ENCODE measurements at places on chromosomes 5 and 9.

GRCh38 chr5:57779383-57780223 is 297.0 kb upstream of the ACTBL2 start:
- no peaks in the 10 kb centered on the region for H3K27me3 ChIP-seq
- no peaks in the 10 kb centered on the region for H3K36me3 ChIP-seq
- peak; percentile 82 for DNase-seq
- no peak overlapping the region for H3K4me3 ChIP-seq

- H3K4me3 ChIP-seq = no peak overlapping the region
- H3K27ac ChIP-seq = no peak overlapping the region
- H3K4me1 ChIP-seq = no peaks in the 10 kb centered on the region
- DNase-seq = peak; percentile 58
Observed at GRCh38 chr9:37302277-37302676, 120.2 kb upstream of the GRHPR start.

GRCh38 chr5:2685651-2686272 is 65.7 kb downstream of the IRX2 start:
- no peak overlapping the region for H3K4me3 ChIP-seq
- no peaks in the 10 kb centered on the region for H3K4me1 ChIP-seq
- no peaks in the 10 kb centered on the region for H3K27me3 ChIP-seq
- no peak overlapping the region for H3K27ac ChIP-seq
- DNase-seq = no peak
- no peaks in the 10 kb centered on the region for H3K36me3 ChIP-seq

- no peaks in the 10 kb centered on the region for H3K36me3 ChIP-seq
- no peak overlapping the region for H3K4me3 ChIP-seq
- DNase-seq = no peak
- H3K4me1 ChIP-seq = no peaks in the 10 kb centered on the region
Observed at GRCh38 chr5:124689653-124690052, 56.8 kb downstream of the ZNF608 start.

GRCh38 chr5:60583616-60584015 is 116.3 kb downstream of the DEPDC1B start:
- no peak overlapping the region for H3K4me3 ChIP-seq
- no peak for DNase-seq
- no peaks in the 10 kb centered on the region for H3K27me3 ChIP-seq
- H3K27ac ChIP-seq = no peak overlapping the region

- H3K27ac ChIP-seq = no peak overlapping the region
- H3K36me3 ChIP-seq = no peaks in the 10 kb centered on the region
- H3K4me3 ChIP-seq = no peak overlapping the region
- DNase-seq = no peak
- peaks cover 41% of the 10 kb centered on the region for H3K4me1 ChIP-seq
- H3K27me3 ChIP-seq = no peaks in the 10 kb centered on the region
Observed at GRCh38 chr5:40672425-40672824, 7.3 kb upstream of the PTGER4 start.

DNA sequence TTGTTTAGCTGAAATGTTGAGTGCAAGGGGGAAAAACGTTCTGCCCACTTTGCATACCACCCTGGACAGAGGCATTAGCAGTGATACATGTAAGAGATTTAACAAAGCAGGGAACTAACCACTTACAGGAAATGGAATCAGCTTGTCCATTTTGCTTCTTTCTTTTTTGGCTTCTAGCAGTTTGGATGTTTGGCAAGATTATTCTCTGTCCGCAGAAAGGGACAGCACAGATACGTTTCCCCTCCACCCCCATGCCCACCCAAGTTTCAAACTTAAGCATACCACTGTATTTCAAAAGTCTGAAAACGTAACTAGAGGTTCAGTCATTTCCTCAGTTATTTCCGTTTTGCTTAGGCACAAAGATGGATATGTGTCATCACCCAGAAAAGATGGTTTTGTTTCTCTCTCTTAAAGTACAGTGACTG is 118.4 kb downstream of the GDNF start:
- no peak overlapping the region for H3K4me3 ChIP-seq
- no peak for DNase-seq
- peaks cover 14% of the 10 kb centered on the region for H3K4me1 ChIP-seq
- peaks cover 7% of the 10 kb centered on the region for H3K36me3 ChIP-seq
- no peaks in the 10 kb centered on the region for H3K27me3 ChIP-seq
- no peak overlapping the region for H3K27ac ChIP-seq

GRCh38 chr9:77677957-77678535 is 29.9 kb upstream of the GNA14 start:
- H3K4me1 ChIP-seq = no peaks in the 10 kb centered on the region
- H3K4me3 ChIP-seq = no peak overlapping the region
- peak overlapping the region; percentile 44 for H3K27ac ChIP-seq
- no peaks in the 10 kb centered on the region for H3K27me3 ChIP-seq
- DNase-seq = peak; percentile 29

GRCh38 chr5:57468481-57469163 is 14.0 kb downstream of the ACTBL2 start:
- H3K36me3 ChIP-seq = no peaks in the 10 kb centered on the region
- no peak for DNase-seq
- H3K4me1 ChIP-seq = peaks cover 7% of the 10 kb centered on the region
- H3K27me3 ChIP-seq = no peaks in the 10 kb centered on the region

All from stomach (tissue), 19 donors.